Activated CD8-positive, alpha-beta T cell treated with anti-CD3 and anti-CD28 coated beads, Interleukin-2, amount 10 ng/mL, durations not matched to agents 7 days and 5 days (primary cell): ENCODE measurements at places on chromosomes 12 and 14. TPM values are rescaled to one million over a fixed set of nuclear protein-coding genes. Genes with fewer than 3 reads are reported as not detected.

GRCh38 chr12:11397366-11397765, 2.0 kb upstream of the PRB2 start:
- H3K4me1 ChIP-seq, result no peaks in the 10 kb centered on the region
- no peak overlapping the region for H3K4me3 ChIP-seq
- H3K27ac ChIP-seq, result no peak overlapping the region
- peaks cover 5% of the 10 kb centered on the region for H3K27me3 ChIP-seq

DNA sequence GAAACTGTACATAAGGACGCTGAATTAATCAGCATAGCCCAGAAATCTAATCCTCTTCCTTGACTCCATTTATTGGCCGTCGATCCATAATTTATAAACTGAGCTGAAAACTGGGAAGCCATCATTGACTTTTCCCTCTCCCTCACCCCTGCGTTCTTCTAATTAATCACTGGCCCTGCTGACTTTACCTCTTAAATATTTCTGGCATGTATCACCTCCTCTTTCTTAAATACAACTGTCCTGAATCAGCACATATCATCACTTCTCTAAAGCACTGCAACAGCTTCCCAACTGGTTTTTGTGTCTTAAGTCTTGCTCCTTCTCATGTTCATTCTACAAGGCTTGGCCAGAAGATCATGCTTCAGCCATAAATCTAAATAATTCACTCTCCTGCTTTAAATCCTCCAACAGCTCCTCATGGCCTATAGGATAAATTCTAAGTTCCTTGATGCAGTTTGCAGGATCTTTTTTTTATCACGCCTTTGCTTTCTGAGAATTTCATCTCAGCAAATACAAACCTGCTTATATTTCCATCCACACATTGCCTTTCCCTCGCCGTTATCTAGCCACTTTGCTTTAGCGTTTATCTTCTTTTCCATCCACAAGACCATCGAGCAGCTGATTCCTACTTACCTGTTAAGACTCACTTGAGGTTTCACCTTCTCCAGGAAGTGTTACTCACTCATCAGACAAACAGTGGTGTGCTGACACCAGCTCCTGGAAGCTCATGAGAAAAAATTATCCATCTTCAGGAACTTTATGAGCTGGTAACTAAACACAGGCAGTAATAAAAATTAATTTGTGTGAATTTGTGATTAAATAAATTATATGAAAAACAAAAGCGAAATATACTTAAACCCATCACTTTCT, 295.6 kb upstream of the FLRT2 start:
- no peak for DNase-seq
- no peaks in the 10 kb centered on the region for H3K36me3 ChIP-seq
- H3K27me3 ChIP-seq, result no peaks in the 10 kb centered on the region
- no peak overlapping the region for H3K27ac ChIP-seq
- H3K4me3 ChIP-seq, result no peak overlapping the region
- H3K4me1 ChIP-seq, result no peaks in the 10 kb centered on the region

The CIROP gene
- not detected for total RNA-seq

DNA sequence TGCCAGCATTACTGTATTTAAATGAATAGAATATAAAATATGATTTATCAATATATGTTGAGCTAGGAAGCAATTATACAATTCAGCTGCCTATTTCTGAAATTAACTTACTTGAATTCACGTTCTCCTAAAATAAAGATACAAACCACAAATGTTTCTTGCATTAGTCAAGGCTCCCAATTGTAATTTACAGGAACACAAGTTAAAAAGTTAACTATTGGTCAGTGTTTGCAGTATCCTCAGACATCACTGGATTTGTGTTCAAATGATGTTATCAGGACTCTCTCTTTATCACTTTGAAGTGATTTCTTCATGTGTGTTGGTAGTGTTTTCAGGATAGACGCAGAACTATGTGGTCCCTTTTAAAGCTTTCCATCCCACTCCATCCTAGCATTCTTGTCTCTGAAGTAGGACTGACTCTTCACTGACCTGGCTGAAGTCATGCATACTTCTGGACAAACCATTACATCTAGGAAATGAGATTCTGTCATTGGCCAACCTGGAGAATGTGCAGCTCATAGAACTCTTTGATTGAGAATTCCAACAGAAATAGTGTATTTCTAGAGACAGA, 156.1 kb downstream of the KICS2 start:
- no peak overlapping the region for H3K4me3 ChIP-seq
- no peaks in the 10 kb centered on the region for H3K4me1 ChIP-seq
- no peaks in the 10 kb centered on the region for H3K36me3 ChIP-seq
- no peak for DNase-seq

The EML5 gene
- total RNA-seq, result 2.1 TPM

The CLEC7A gene
- total RNA-seq, result not detected

DNA sequence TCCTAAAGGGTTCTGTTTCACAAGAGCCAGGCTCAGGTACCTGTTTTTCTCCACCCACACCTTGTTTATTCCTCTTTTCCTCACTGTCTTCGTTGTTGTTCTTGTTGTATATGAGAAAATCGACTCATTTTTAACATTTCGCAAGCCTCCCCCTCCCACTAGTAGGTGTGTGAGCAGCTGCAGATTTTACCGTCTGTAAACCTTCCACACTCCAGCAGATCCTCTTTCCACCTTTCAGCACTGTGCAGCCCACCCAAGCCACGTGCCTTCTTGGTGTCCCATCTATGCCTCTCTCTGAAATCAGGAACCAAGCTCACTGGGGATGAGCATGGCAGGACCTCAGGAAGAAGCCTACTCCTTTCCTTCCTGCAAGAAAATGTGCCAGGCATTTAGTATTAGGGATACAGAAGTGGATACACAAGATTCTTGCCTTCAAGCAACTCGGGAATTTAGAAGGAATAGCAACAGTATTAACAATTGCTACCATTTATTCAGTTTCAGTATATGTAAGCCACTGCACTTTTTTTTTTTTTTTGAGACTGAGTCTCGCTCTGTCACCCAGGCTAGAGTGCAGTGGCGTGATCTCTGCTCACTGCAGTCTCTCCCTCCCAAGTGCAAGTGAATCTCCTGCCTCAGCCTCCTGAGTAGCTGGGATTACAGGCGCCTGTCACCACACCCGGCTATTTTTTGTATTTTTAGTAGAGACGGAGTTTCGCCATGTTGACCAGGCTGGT, 113.6 kb downstream of the CHST11 start:
- peaks cover 76% of the 10 kb centered on the region for H3K4me1 ChIP-seq
- H3K27ac ChIP-seq, result peak overlapping the region; percentile 86
- H3K36me3 ChIP-seq, result peaks cover 58% of the 10 kb centered on the region

The RGS6 gene
- total RNA-seq, result 0.16 TPM

DNA sequence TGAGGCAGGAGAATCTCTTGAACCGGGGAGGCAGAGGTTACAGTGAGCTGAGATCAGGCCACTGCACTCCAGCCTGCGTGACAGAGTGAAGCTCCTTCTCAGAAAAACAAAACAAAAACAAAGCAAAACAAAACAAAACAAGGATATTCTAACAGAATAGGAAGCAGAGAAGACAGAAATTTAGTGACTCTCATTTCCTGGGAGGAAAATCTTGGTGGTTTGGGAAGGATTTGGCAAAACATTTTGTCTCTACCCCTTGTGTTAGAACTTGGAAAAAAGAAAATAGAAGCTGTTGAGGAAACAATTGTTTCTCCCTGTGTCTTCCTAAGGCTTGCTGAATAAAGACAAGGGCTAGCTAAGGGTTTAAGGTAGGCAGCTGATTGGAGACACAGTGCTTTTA, 79.7 kb upstream of the PTPRR start:
- H3K27me3 ChIP-seq, result no peaks in the 10 kb centered on the region
- no peaks in the 10 kb centered on the region for H3K4me1 ChIP-seq
- no peak for DNase-seq
- no peaks in the 10 kb centered on the region for H3K36me3 ChIP-seq
- no peak overlapping the region for H3K27ac ChIP-seq

DNA sequence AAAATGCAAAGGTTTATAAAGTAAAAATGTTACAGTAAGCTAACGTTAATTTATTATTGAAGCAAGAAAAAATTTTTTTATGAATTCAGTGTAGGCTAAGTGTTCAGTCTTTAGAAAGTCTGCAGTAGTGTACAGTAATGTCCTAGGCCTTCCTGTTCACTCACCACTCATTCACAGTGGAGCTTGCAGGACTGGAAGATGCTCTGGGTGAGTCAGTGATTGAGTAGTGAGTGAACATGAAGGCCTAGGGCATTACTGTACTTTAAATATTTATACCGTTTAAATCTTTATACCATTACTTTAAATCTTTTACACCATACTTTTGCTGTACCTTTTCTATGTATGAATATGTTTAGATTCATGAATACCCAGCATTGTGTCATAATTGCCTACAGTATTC, 120.3 kb upstream of the SLC38A4 start:
- H3K27ac ChIP-seq, result no peak overlapping the region
- H3K4me1 ChIP-seq, result no peaks in the 10 kb centered on the region
- no peak for DNase-seq
- no peaks in the 10 kb centered on the region for H3K36me3 ChIP-seq
- no peak overlapping the region for H3K4me3 ChIP-seq

DNA sequence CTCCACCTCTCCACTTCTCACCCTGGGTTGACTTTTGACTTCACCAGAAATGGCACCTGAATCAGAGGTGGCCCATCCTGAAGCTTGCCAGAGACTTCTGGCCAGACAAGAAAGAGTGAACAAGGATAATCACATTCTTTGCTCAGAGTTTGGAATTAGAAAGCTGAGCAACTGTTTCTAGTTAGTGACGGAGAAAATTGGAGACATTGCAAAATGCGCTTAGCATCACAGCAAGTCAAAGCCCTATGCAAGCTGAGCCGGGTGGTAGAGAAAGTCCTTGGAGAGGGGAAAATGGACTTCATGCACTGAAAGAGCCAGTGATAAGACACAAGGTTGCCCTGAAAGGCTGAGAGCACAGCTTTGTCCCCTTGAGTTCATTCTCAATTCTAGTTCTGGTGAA, 161.8 kb downstream of the PAH start:
- H3K4me1 ChIP-seq, result no peaks in the 10 kb centered on the region
- no peaks in the 10 kb centered on the region for H3K27me3 ChIP-seq
- H3K4me3 ChIP-seq, result no peak overlapping the region

DNA sequence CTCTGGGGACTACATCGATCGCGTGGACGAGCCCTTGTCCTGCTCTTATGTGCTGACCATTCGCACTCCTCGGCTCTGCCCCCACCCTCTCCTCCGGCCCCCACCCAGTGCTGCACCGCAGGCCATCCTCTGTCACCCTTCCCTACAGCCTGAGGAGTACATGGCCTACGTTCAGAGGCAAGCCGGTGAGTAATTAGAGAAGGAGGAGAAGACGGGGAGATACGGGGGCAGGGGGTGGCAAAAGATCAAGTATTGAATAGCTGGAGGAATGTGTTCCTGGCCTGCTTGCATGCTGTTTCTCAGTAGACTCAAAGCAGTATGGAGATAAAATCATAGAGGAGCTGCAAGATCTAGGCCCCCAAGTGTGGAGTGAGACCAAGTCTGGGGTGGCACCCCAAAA, 21.9 kb downstream of the OS9 start:
- H3K4me3 ChIP-seq, result no peak overlapping the region
- H3K27ac ChIP-seq, result no peak overlapping the region
- H3K27me3 ChIP-seq, result no peaks in the 10 kb centered on the region
- H3K36me3 ChIP-seq, result peaks cover 51% of the 10 kb centered on the region

The KRT6C gene
- not detected for total RNA-seq

GRCh38 chr12:9760120-9760519, 581 bp downstream of the CD69 start:
- H3K4me1 ChIP-seq, result peaks cover 40% of the 10 kb centered on the region
- peaks cover 59% of the 10 kb centered on the region for H3K36me3 ChIP-seq
- peak overlapping the region; percentile 92 for H3K4me3 ChIP-seq
- no peak for DNase-seq
- no peaks in the 10 kb centered on the region for H3K27me3 ChIP-seq

DNA sequence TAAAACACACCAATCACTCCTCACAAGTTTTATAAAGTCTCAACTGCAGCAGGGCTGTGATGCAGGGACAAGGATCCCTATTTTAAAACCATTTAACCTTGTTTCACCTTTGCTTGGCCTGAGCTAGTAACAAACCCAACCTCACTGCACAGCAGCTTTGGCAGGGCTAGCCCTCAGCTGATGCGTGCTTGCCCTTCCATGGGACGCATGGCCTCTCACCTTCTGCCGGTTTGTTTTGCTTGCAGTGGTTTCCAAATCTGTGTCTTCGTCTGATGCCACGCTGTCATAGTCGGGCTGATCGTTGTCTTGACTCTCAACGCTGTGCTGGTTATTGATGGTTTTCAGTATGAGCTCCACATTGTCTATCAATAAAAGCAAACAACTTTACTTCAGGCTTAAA, 43.3 kb downstream of the GIT2 start:
- peak overlapping the region; percentile 2 for H3K27ac ChIP-seq
- DNase-seq, result no peak
- H3K36me3 ChIP-seq, result peaks cover 67% of the 10 kb centered on the region
- no peaks in the 10 kb centered on the region for H3K27me3 ChIP-seq
- peaks cover 11% of the 10 kb centered on the region for H3K4me1 ChIP-seq

The TECPR2 gene
- total RNA-seq, result 8.0 TPM
